ENCODE measurements at places on chromosomes 7 and 10.

DNA sequence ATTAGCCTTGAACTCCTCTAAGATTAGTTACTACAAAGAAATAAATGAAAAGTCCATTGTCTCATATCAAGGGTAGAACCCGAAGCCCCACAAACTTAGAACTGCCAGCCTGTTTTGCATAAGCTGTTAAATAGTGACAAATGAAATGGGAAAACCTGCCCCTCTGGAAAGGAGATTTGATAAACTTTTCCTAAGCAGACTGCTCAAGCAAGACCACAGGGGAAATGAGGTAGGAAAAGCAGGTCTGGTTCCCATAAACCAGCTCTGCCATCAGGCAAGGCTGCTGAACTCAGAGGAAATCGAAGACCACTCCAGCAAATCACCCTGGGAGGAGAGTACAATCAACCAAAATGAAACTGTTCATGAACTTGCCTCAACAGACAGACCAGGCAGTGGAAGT lies 181.5 kb upstream of the AOAH start:
- DNase-seq: no peak

DNA sequence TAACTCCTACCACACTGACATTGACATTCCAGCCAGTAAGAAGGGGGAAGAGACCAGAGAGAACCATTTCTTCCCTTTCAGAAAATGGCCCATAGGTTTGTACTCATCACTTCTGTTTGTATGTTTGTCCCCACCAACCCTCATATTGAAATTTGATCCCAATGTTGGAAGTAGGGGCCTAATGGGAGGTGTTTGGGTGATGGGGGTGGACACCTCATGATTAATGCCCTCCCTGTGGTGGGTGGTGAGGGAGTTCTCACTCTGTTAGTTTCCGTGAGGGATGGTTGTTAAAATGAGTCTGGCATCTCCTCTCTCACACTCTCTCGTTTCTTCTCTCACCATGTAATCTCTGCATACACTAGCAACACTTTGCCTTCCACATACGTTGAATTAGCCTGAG lies 21.4 kb downstream of the CADPS2 start:
- no peak for DNase-seq

DNA sequence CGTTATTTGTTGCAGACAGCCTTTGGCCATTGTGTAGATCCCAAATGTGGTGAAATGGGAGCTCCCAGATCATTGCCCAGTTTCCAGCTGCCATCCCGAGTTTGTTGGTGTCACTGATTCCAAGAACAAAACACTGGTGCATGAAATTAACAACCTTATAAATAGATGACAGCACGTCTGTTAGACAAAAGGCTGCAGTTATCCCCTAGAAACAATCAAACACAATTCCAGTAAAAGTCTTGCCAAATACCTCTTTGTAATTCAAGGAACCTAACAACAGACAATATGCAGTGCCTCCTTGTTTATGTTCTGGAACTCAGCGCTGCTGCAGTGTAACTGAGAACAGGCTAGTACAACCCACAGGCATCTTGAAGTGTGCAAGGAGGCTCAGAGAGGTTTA lies 404.5 kb downstream of the PAXIP1 start:
- DNase-seq: no peak

- DNase-seq: no peak
Measured at GRCh38 chr10:117663750-117664149, 121.2 kb downstream of the EMX2 start.

DNA sequence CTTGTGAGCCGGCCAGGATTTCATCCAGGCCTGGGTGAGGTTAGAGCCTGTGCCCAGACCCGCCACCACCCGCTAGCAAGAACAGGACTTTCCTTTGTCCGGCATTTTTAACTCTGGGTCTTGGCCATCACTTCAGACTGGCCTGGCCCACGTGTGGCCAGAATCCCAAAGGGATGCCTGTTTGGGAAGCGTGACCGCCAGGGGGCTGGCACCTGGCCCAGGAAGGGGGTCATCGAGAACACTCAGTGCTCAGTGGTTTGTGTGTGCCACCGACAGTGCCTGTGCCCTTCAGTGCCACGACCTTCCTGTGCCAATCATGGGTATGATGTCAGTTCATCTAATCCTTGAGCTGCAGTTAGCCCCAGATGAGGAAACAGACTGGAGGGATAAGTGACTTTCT lies 85.0 kb downstream of the ZMIZ1 start:
- DNase-seq: peak; percentile 93

DNA sequence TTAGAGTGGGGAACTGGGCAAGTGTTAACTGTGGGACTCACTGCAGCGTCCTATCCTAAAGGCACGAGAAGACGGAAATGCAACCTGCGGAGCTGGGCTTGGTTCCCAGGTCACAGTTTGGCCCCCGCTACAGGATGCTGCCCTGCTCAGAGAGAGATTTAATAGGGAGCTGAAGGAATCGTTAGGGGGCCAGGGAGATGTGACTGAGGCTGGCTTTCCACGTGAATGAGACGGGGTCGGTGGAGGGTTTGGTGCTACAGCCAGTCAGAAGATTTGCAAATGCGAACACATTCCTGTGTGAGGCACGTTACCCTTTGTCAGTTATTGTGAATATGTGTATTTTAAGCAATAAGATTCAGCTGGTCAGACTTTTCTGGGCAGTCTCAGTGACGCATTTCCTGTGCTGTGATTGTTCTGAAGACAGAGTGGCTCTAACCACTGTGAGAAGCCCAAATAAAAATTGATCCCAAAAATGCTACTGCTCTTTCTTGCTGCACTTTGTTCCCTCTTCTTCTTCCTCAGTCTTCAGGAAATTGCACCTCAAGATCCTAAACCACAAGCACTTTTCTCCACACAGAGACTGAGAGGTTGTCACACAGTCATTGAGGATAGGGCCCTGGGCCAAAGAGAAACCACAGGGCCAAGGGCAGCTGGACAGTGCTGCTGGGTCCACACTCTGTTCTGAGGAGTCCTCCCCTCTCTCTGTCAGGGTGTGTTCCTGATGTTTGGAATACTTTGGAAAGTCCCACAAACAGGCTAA lies 21.2 kb downstream of the CYP17A1 start:
- DNase-seq: peak; percentile 48

Data from left ventricle myocardium superior (tissue), 1 donor.